ENCODE measurements at places on chromosomes 1 and 21.

DNA sequence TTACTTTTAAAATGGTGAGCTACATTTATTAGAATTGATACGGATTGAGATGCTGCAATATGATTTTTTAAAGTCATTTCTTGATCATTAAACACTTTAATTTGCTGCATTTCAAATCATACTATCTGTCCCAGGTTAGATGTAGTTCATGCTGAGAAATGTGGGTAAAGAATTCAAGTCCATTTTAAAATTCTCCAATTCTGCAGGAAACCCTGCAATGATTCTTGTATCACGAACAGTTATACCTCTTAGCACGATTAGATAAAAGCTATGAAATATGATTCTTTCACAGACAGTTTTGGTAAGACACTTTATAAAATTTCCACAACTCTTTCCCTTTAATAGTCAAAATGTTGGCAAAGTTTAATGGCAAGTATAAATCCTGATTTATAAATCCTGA is 693.4 kb downstream of the ADGRL2 start:
- no peak for DNase-seq

- DNase-seq, result peak; percentile 68
Measured at GRCh38 chr1:78333502-78333901, 157.3 kb upstream of the PTGFR start.

DNA sequence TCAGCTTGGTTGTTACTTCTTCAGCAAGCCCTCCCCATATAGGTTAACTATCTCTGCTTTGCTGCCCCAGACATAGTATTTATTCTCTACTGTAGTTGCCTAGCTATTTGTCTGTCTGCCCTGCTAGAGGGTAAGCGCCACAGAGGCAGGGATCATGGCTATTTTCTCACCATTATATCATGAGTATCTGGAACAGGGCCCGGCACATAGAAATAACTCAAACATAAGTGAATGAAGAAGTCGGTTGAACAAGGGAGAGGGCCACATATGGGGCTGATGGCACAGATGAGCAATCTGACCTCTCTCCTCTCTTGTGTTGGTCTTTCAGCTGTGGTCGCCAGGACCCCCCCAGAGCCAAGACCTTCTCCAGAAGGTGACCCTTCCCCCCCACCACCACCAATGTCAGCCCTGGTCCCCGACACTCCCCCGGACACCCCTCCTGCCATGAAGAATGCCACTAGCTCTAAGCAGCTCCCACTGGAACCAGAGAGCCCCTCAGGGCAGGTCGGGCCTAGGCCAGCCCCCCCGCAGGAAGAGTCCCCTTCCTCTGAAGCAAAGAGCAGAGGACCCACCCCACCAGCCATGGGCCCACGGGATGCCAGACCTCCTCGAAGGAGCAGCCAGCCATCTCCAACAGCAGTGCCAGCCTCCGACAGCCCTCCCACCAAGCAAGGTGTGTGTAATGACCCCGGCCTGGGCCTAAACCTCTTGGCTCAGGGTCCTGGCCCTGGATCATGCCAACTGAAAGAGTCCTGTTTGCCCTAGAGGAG is 14.9 kb downstream of the MAP7D1 start:
- no peak for DNase-seq

DNA sequence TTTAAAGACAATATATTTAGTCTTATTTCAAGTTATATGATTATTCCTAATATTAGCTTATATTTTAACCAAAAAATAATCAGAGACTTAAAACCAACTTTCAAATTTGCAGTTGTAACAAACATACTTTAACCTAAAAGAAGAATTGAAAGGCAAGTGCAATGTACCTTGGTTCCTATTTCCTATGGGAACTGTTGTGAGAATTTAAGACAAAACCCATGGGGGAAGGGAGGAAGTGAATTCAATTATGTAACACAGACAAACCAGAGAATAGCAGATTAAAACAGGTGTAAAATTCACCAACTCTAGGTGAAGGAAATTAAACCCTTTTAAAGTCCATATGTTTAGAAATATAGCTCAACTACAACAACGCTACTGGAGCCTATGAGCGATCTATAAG is 22.6 kb upstream of the CR2 start:
- no peak for DNase-seq

DNA sequence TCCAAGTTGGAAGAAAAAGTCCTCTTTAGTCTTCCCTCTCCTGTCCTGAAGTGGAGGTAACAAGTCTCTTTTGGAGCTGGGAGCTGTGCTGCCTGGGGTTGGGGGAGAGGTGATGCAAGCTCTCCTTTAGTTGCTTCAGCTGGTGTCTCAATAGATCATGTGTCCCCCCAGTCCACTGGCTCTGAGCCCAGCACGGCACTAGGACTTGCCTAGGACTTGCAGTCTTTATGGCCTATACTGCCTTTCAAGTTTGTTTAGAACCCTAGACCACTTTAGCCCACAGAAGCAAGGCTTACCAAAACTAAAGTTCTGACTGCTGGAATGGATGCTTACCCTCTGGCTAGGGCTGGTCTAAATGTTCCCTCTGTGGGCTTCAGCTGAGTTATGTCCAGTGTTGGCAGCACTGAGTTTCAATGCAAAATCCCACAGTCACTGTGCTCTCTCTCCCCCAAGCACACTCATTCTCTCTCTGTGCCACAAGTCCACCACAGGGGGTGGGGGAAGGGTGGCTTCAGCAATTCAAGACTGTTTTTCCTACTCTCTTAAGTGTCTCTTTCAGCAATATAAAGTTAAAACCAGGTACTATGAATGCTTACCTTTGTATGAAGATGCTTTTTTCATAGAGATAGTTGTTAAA is 185.0 kb downstream of the DNAH14 start:
- DNase-seq, result no peak

DNA sequence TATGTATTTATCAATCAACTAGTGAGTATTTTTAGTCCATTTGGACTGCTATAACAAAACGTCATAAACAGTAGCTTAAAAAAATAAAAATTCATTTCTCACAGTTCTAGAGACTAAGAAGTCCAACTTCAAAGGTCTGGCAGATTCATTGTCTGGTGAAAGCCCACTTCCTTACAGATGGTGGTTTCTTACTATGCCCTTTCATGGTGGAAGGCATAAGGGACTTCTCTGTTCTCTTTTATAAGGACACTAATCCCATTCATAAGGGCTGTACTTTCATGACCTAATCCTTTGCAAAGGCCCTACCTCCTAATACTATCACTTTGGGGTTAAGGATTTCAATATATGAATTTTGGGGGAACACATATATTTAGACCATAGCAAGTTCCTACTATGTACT is 37.9 kb downstream of the KRTAP20-3 start:
- no peak for DNase-seq

DNA sequence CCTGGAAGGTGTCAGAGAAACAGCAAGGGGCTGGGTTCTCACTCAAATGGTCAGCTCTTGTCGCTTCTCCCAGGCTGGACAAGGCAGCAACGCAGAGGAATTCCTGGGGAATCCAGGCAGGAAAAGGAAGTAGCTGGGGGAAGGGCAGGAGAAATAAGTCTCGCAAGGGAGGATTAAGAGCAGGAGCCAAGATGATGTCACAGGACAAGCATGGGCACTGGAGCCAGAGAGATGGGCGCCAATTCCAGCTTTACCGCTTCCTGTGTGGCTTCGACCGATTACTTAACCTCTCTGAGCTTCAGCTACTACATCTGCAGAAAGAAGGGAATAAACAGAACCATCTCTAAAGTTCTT is 70.5 kb downstream of the SSBP3 start:
- DNase-seq, result peak; percentile 97

GRCh38 chr21:25979845-25980616 is 190.5 kb downstream of the APP start:
- DNase-seq, result no peak

DNA sequence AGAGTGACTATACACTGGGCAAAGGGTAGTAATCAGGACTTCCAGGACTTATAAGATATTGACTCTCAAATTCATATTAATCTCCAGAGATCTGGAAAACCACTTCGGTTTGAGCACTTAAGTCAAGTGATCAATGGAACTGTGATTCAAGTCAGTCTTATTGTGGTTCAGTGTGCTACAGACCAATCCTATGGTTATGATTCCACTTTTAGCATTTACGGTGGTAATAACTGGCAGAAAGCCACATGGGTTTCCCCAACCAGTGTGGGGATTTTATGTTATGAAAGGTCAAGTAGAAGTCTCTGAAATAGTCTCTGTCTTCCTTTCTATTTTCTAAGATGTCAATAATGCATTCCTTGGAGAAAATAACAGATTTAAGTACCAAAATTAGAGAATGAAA is 151.3 kb upstream of the NEGR1 start:
- DNase-seq, result no peak

DNA sequence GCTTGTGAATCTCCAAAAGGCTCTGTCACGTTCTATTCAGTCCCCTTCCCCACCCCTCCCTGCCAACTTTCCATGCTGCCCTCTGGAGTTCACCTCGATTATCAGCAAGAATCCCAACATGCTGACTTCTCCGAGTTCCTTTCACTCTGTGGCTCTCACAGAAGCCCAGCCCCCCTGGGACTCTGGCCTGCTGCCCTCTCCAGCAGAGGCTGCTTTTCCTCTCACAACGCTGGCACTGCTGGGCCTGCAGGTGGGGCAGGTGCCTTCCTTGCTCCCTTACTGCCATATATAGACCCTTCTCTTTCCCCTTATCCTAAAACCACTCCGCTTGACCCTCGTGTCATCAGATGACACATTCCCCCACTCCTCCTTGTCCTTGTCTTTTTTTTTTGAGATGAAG is 10.2 kb upstream of the RNF186 start:
- no peak for DNase-seq

Data from HCEC 1CT (cell line).